ENCODE measurements at places on chromosomes 6 and 20.

GRCh38 chr20:20752712-20753111 lies 40.3 kb upstream of the RALGAPA2 start:
- ATAC-seq, result no peak

DNA sequence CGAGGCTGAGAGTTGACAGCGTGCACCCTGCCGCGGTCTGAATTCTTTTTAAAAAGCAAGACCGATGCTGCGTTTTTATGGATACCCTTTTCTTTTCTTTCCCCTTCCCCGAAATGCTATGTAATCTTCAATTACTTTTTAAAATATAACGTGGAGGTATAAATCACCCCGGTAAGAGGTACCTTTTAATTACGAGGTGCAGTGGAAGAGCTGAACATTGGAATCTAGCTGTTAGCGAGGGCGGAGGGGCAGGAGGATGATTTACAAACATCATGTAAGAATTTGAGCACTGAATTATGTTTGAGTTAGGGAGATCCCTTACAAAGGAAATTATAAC lies 1.2 kb downstream of the EYA2 start:
- ATAC-seq, result no peak

DNA sequence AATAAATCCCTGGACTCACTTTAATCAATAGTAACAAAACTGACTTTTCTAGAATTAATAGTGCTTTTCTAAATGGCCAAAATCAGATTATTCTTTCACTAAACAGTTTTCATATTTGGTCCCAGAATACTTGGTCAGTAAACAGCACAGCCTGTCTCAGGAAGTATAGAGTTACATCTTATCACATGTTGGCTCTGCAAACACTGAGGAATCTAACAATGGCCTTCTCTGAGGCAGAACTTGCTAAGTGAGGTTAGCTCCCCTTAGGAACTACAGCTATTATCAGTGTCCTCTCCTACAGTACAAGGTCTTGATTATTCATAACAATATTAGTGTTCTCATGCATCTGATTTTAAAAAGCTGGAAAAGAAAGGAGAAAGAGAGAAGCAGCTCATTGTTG lies 1622.8 kb downstream of the HACE1 start:
- no peak for ATAC-seq

GRCh38 chr20:46954490-46955038 lies 59.9 kb downstream of the EYA2 start:
- ATAC-seq, result no peak
